ENCODE measurements at places on chromosomes 12 and 14. TPM values are rescaled to one million over a fixed set of nuclear protein-coding genes. Genes with fewer than 3 reads are reported as not detected.

PRKD1 gene
- total RNA-seq = 3.7 TPM

GZMB gene
- total RNA-seq = not detected

- no peak for DNase-seq
- no peaks in the 10 kb centered on the region for H3K27me3 ChIP-seq
- no peak overlapping the region for H3K27ac ChIP-seq
- no peak overlapping the region for H3K4me3 ChIP-seq
- no peaks in the 10 kb centered on the region for H3K4me1 ChIP-seq
Measured at GRCh38 chr14:89474464-89474863, 57.4 kb upstream of the FOXN3 start.

DNA sequence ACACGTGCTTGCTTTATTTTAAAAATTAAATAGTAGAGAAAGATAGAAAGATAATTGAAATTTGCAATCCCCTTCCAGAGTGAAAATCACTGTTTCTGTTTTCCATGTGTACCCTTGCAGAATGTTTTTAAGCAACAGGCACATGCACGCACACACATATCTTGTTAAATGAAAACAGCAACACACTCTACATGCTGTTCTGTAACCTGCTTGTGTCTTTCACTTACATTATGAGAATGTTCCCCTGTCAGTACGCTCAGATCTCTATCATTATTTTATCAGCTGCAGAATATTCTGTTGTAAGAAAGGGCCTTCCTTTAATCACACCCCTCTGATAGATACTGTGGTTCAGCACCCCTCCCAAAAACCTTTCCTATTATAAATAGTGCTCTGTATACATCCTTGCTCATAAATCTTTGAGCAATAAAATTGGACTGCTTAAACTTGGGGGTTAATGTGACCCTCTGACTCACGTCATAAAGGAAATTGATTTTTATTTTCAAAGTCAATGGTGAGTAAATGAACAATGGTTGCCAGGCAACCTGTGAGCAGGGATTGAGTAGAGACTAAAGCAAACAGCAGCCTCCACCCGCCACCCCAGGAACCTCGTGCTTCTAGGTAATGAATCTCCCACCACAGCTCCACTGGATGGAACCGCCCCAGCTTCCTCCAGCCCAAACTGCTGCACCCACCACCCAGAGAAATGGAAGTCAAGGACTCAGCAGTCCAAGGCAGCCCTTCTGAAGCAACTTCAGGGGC lies 31.9 kb upstream of the CHGA start:
- no peaks in the 10 kb centered on the region for H3K36me3 ChIP-seq
- no peak for DNase-seq
- H3K4me3 ChIP-seq = no peak overlapping the region
- no peaks in the 10 kb centered on the region for H3K4me1 ChIP-seq
- H3K27ac ChIP-seq = no peak overlapping the region
- peaks cover under 1% of the 10 kb centered on the region for H3K27me3 ChIP-seq

DNA sequence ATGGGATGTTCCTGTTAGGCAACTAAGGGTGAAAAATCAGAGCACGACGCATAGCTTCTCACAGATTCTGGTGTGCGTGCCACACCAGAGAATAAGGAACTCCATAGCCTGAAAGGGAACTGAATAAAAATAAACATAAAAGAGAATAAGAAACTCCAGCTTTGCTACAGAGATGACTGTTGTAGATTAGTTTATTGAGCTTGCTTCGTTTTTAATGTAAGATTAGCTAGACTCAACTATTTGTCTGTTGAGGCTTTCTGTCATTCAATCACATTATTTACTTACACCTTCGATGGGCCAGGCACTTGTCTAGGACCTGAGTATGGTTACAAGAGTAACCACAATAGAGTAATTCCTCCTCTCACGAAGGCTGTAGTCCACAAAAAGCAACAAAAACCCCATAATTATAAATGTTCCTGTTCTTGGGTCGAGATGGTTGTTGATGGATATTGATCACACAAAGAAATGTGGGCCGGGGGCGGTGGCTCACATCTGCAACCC lies 807 bp upstream of the ZCCHC8 start:
- DNase-seq = no peak
- H3K27me3 ChIP-seq = no peaks in the 10 kb centered on the region
- no peak overlapping the region for H3K4me3 ChIP-seq
- H3K27ac ChIP-seq = peak overlapping the region; percentile 96
- peaks cover 16% of the 10 kb centered on the region for H3K4me1 ChIP-seq

DNA sequence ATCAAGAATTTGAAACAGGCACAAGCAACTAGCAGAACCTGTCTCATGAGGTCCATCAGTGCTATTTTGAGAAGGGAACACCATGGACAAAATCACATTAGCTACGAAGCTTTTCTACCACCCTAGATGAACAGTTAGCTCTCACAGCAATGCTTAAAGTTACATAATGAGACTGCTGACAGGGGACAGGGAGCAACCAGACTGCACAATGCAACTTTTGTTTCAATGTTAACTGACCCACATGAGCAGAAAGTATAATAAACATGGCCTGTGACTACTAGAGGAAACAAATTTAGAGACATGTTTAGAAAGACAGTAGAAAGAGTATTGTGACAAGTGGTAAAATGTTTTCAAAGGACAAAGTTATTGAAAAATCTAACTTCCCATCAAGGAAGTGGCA lies 282.8 kb downstream of the CEP128 start:
- H3K4me3 ChIP-seq = no peak overlapping the region
- no peak overlapping the region for H3K27ac ChIP-seq
- DNase-seq = no peak
- H3K27me3 ChIP-seq = no peaks in the 10 kb centered on the region
- no peaks in the 10 kb centered on the region for H3K36me3 ChIP-seq
- no peaks in the 10 kb centered on the region for H3K4me1 ChIP-seq

DNA sequence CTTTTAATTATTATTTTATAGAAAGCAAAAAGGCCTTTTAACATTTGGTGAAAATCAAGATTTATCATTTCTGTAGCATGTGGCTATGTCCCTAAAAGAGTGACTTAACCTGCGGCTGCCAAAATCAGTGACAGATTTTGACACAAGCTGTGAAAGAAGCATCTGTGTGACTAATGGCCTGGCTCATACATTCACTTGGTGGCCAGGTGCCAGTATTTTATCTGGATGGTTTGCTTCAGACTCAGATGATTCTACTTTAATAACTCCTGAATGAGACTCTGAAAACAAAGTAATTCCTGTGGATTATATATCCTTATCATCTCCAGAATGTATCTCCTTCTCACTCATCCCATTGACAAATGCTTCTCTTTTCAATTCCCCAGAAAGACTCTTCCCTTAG lies 103.0 kb downstream of the FSCB start:
- H3K4me3 ChIP-seq = no peak overlapping the region
- no peak for DNase-seq
- H3K36me3 ChIP-seq = no peaks in the 10 kb centered on the region
- H3K4me1 ChIP-seq = no peaks in the 10 kb centered on the region

DNA sequence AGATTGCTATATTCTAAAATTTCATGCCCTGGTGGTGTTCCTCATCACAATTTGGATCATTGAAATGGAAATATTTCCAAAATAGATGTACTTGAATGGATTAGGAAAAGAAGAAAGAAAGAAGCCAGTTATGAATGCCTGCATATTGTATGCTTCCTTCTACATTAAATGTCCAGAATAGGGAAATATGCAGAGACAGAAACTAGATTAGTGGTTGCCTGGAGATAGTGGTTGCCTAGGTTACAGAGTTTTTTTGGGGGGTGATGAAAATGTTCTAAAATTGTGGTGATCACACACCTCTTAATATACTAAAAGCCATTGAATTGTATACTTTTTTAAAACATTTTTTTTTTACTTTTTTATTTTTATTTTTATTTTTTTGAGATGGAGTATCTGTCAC lies 18.0 kb downstream of the TUBA1A start:
- H3K27me3 ChIP-seq = no peaks in the 10 kb centered on the region
- no peaks in the 10 kb centered on the region for H3K4me1 ChIP-seq
- no peak overlapping the region for H3K27ac ChIP-seq
- no peaks in the 10 kb centered on the region for H3K36me3 ChIP-seq
- no peak for DNase-seq
- no peak overlapping the region for H3K4me3 ChIP-seq

AACS gene
- 10.3 TPM for total RNA-seq

SRRM4 gene
- total RNA-seq = 0.21 TPM

DNA sequence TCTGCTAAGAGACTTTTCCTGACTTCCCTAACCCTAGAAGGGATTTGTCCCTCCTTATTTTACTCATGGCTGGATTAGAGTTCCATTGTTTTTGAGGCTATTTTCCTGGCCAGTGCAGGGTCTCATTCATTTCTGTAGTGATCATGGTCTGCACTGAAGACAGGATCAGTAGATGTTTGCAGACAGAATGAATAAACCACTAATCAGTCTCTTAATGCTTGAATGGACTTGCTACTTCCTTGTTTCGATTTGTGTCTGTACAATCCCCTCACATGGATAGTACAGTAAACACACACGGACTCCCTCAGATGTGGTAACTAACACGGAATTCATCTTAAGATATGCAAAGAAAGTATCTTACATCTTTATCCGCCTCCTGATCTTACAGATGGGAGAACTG lies 102.6 kb upstream of the PRB2 start:
- H3K4me3 ChIP-seq = no peak overlapping the region
- H3K27ac ChIP-seq = no peak overlapping the region
- no peaks in the 10 kb centered on the region for H3K27me3 ChIP-seq
- no peak for DNase-seq
- H3K4me1 ChIP-seq = no peaks in the 10 kb centered on the region

DNA sequence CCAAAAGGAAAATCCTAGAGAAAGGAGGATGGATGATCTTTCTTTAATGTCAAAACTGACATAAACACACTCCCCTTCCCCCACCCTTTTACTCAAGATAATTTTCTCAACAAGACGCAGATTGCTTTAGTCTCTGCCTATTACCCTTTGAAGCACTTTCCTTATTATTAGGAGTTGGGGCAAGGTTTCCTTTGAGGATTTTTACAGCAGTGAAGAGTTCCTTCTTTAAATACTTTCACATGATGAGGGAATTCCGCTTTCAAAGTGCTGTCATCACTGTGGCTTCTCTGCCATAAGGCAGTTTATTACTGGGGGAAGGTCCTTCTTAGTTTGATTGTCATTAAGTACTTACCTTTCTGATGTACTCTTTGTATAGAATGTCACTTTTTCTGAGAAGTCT lies 172.1 kb downstream of the MSRB3 start:
- H3K4me3 ChIP-seq = no peak overlapping the region
- peaks cover 3% of the 10 kb centered on the region for H3K4me1 ChIP-seq
- no peaks in the 10 kb centered on the region for H3K27me3 ChIP-seq
- no peak for DNase-seq

- H3K4me1 ChIP-seq = peaks cover 12% of the 10 kb centered on the region
- H3K27me3 ChIP-seq = no peaks in the 10 kb centered on the region
- H3K27ac ChIP-seq = no peak overlapping the region
- no peaks in the 10 kb centered on the region for H3K36me3 ChIP-seq
Measured at GRCh38 chr12:46560089-46560488, 187.5 kb upstream of the SLC38A2 start.

- no peak for DNase-seq
- no peaks in the 10 kb centered on the region for H3K4me1 ChIP-seq
- H3K36me3 ChIP-seq = no peaks in the 10 kb centered on the region
Measured at GRCh38 chr14:30410986-30411385, 148.0 kb upstream of the G2E3 start.

DNA sequence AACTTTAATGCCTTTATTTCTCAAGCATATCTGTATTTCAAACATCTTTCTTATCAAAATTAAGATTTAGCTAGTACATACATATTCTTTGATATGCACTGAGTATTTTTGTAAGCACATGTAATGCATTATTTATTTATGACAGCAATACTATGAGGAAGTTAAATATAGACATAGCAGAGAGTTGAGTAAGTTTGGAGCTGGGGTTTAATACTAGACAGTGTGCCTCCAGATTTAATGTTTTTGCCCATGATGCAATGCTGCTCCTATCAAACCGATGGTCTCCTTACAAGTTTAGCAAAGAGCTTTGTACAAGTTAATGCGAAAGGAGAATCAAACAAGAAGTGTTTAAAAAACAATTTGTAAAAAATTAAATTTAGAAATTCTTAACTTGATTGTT lies 826.6 kb upstream of the MGAT4C start:
- H3K27ac ChIP-seq = no peak overlapping the region
- no peak for DNase-seq
- H3K27me3 ChIP-seq = no peaks in the 10 kb centered on the region
- no peaks in the 10 kb centered on the region for H3K4me1 ChIP-seq

DNA sequence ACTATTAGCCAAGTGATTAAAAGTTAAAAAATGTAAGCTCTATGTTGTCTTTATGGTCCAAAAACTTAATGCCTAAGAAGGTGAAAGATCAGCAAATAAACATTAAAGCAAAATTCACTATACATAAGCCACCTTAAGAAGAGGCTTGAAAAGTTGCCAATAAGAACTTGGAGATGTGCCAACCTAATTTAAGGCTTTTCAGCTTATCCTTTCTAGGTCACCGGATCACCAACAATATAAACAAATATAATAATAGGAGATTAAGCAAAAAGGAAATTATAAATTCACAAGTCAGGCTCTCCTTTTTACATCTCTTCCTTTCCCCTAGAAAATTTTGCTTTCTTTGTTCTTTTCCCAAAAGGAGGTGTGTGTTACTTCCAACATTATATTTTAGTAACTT lies 30.9 kb downstream of the SLC2A3 start:
- H3K27me3 ChIP-seq = no peaks in the 10 kb centered on the region
- no peaks in the 10 kb centered on the region for H3K4me1 ChIP-seq
- H3K36me3 ChIP-seq = no peaks in the 10 kb centered on the region
- no peak overlapping the region for H3K27ac ChIP-seq
- H3K4me3 ChIP-seq = no peak overlapping the region

GRCh38 chr14:59301354-59301753 lies 112.9 kb downstream of the DAAM1 start:
- H3K4me3 ChIP-seq = no peak overlapping the region
- peaks cover 28% of the 10 kb centered on the region for H3K4me1 ChIP-seq
- no peak for DNase-seq
- no peaks in the 10 kb centered on the region for H3K36me3 ChIP-seq
- no peaks in the 10 kb centered on the region for H3K27me3 ChIP-seq

GRCh38 chr12:87270919-87271318 lies 758.3 kb downstream of the C12orf50 start:
- H3K27ac ChIP-seq = no peak overlapping the region
- H3K36me3 ChIP-seq = no peaks in the 10 kb centered on the region
- DNase-seq = no peak
- H3K4me3 ChIP-seq = no peak overlapping the region
- no peaks in the 10 kb centered on the region for H3K27me3 ChIP-seq

DNA sequence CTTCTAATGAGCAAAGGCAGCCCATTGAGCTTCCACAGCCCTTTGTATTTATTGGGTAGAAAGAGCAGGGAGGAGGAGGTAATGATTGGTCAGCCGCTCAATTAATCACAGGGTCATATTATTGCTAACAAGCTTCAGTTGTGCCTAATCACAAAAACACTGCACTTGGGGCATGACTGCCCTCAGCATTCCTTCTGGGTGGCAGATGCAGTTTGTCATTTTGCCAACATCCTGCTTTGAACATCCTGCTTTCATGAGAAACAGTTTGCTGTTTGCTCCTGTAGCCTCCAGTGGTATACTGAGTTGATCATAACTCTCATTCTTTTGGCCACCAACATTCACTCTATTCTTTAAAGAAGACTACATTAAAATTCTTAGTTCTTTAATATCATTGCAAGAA lies 462.9 kb upstream of the MIS18BP1 start:
- no peak overlapping the region for H3K27ac ChIP-seq
- no peaks in the 10 kb centered on the region for H3K36me3 ChIP-seq
- no peak for DNase-seq
- no peak overlapping the region for H3K4me3 ChIP-seq
- no peaks in the 10 kb centered on the region for H3K4me1 ChIP-seq
- H3K27me3 ChIP-seq = no peaks in the 10 kb centered on the region

Data from heart left ventricle (tissue), 16 donors.